Stimulated activated CD8-positive, alpha-beta memory T cell treated with anti-CD3 and anti-CD28 coated beads, Interleukin-15, amount 100 ng/mL, for 24 hours (primary cell): ENCODE measurements at places on chromosomes 3 and 15.

DNA sequence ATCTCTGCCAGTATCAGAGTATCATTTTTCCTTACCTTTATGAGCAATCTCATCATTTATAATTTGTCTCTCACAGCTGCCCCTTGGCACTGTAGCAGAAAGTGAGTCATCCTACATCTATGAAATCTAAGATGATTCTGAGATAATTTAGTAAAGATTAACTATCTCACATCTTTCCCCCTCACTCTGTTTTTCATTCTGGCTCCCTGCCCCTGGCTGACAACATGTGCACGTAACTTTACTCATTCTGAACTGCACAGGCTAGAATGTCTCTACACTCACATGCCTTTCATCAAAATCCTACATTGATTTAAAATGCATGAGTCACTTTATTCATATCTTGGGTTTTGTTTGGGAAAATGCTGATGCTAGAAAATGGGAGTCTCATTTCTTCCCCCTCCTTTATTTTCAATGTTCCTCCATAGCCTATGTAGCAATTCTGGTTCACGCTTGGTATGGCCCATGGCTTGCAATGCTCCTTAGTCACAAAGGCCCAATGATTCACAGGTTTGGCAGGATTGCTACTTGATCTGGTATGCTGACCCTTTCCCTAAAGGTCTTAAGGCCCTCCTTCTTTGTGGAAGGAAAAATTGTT, 838.5 kb downstream of the TUSC7 start:
- no peak for DNase-seq

GRCh38 chr3:130260918-130261317, 84.6 kb upstream of the COL6A5 start:
- DNase-seq, result no peak

DNA sequence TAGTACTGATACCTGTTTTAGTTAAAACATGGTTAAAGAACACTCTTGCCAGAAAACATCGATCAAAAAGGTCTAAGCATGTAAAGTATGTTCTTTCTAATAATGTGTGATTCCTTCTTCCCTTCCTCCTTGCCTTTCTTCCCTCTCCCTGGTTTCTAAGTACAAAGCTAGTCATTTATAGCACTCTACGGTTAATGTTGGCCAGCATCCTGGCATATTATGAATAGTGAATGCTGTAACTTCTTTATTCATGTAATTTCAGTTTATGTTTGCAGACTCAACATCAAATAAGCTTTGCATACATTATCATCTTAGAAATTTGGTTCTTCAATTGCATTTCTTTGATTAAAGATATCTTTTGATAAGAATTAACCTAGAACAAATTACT, 27.1 kb downstream of the P2RY12 start:
- no peak for DNase-seq

DNA sequence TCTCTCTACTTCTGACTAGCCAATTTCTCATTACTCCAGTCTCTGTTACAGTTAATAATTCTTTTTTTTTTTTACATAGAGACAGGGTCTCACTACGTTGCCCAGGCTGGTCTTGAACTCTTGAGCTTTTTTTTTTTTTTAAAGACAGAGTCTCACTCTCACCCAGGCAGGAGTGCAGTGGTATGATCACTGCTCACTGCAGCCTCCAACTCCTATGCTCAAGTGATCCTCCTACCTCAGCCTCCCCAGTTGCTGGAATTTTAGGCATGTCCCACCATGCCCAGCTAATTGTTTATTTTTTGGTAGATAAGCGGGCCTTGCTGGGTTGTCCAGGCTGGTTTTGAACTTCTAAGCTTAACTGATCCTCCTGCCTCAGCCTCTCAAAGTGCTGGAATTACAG, 13.6 kb downstream of the IP6K1 start:
- no peak for DNase-seq

DNA sequence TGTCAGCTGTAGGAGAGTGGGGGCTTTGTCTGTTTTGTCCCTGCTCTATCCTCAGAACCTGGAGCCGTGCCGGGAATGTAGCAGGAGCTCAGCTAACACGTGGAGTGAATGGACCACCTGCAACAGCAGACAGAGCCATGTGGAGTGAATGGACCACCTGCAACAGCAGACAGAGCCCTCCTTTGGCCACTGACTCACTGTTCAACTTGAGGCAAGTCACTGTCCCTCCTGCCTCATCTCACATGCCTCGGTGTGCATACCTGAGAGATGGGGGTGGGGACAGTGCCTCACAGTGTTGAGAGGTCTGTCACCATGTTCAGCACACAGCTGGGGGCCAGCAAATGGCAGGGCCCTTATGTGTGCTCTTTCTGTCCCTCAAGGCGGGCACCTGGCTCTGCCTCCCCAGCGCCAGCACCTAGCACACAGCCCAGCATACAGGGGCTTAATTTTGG, 27.9 kb downstream of the FEM1B start:
- no peak for DNase-seq

GRCh38 chr15:73921254-73921925, 4.9 kb upstream of the LOXL1 start:
- DNase-seq, result no peak
